Activated naive CD4-positive, alpha-beta T cell treated with Interleukin-2 at 50 U/mL for 16 hours (primary cell): ENCODE measurements at places on chromosomes 7 and 10.

DNA sequence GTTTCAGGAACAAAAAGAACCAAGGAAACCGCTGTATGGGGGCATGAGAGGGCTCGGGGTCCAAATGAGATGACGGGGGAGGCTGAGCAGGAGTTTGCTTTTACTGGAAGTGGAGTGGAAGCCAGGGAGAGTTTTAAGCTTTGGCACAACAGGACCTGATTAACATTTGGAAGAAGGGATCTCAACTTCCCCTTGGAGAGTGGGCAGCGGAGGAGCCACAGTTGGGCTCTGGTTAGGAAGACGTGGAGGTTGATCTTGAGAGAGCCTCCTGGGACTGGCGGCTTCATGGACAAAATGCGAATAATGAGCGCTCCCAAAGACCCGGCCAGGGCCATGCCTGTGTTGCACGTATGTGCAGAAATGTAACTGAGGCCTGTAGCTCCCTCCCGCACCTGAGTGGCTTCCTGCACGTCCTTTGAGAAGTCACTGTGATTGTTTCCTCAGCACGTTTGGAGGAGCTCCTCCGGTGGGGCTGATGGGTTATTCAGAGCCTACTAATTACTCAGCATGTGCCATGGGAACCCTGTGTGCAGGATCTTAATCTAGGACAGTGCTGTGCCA is 595.3 kb upstream of the MGMT start:
- DNase-seq, result no peak

DNA sequence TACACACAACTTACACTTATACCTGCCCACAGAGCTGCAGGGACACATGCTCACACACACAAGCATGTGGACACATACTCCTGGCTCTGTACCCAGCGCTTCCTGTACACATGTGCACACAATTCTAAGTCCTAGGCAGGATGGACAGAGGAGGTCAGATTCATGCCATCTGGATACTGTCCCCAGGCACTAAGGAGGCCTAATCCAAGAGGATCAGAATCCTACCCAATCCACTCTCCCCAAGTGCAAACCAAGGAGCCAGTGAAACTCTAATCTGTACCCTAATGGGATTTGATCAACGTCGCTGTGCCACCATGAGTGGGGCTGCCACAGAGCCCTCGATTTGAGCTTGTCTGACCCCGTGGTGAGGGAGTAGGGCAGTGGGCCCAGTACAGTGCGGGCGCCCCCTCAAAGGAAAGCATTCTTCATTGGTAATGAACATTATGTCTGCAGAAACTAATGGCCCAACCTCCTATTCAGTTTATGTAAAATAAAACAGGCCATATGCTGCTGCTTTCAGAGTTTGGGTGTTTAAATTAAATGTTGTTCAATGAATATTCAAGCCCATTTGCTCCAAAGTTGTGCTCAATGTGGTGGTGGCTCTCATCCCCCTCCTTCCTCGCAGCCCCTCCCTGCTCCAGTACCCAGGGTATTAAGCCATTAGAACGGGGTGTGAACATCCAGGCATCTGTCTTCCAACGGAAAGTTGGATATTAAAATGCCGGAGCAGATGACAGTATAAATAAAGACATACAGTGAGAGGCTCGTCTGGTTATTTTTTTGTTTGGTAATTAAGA is 26.4 kb downstream of the RPS24 start:
- DNase-seq, result no peak

DNA sequence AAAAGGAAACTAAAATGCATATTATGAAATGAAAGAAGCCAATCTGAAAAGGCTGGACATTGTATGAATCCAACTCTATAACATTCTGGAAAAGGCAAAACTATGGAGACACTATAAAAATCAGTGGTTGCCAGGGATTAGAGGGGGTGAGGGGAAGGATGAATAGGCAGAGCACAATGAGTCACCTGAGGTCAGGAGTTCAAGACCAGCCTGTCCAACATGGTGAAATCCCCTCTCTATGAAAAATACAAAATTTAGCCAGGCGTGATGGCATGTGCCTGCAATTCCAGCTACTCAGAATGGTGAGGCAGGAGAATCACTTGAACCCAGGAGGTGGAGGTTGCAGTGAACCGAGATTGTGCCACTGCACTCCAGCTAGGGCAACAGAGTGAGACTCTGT is 324.8 kb upstream of the PHYHIPL start:
- no peak for DNase-seq

- no peak for DNase-seq
These were observed 25.2 kb upstream of the OTUD1 start for GRCh38 chr10:23413629-23414089.

- no peak for DNase-seq
These were observed 572.8 kb downstream of the REEP3 start for GRCh38 chr10:64093946-64094535.

GRCh38 chr7:34747867-34748727 is 90.1 kb downstream of the NPSR1 start:
- no peak for DNase-seq
